ENCODE measurements at places on chromosomes 1 and 21. TPM values are rescaled to one million over a fixed set of nuclear protein-coding genes. Genes with fewer than 3 reads are reported as not detected.

Gene IQCC
- 7.3 TPM for total RNA-seq

Gene ZNF124
- total RNA-seq, result 90.2 TPM

Gene CREB3L4
- total RNA-seq, result 20.0 TPM

DNA sequence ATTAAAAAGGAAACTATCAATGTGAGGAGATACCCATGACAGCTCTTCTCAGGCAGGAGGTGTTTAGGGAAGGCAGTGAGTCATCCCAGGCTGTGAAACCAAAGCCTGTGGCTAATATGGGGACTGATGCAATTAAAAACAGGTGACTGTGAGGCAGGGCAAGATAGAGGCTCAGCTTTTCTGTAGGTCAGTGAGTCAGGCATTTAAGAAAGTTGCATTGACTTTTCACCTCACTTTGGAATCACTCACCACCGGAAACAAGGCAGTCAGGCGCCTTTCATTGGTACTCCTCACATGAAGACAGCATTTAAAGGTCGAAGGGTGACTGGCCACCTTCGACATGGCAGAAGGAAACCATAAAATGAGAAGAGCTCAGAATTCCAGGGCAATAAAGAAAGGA lies 54.5 kb downstream of the PAPPA2 start:
- DNase-seq, result no peak

DNA sequence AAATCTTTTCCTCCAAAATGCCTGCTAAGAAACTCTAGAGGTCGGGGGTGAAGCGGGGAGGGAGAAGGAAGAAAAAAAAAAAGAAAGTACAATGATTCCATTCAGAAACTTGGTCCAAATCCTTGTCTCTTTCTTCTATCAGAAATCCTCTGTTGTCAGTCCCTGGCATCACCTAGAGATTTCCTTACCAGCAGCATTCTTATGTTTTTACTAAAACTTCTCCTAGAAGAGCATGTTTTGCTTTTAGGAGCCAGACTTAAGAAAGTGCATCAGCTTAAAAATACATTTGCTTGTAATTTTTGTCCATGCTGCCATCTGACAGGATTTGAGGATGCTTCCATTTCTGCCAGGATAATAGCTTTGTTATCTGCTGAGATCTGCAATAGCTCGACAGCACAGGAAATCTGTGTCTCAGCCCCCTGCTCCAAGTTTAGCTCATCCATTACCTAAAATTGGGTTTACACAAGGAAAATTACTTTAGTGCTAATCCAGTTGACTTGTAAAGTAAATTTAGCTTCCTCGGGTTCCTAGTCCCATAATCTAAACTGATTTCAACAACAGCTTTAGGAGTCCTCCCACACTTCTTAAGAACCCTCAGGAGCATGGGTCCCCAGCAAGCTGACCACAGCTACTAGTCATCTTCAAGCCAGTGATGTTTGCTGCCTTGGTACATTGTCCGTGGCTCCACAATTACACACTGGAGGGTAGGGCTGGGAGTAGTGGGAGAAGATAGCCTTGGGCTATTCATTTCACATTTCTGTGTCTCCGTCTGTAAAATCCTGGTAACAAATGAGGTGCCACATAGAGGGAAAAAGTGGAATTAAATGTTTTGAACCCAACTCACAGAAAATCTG lies 92.3 kb upstream of the UBE2U start:
- no peak for DNase-seq

- DNase-seq, result no peak
These were observed 53.4 kb upstream of the PTGFR start for GRCh38 chr1:78437396-78437795.

DNA sequence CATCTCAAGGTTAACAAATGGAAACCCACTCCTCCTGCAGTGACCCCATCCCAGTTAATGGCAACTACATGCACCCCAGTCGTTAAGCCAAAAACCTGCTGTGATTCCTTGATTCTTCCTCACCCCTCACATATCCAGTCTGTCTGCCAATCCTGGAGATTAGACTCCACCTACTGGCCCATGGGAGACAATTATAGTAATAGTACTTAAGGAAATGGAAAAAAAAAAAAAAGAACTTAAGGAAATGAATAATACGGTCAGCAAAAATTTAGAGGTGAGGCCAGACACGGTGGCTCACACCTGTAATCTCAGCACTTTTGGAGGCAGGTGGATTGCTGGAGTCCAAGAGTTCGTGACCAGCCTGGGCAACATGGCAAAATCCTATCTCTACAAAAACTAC lies 7.0 kb downstream of the NOL9 start:
- no peak for DNase-seq

- no peak for DNase-seq
These were observed 195.5 kb downstream of the KCNH1 start for GRCh38 chr1:210938416-210938925.

Measured in neural crest cell (in vitro differentiated cells).